Karpas-422 (cell line): ENCODE measurements at places on chromosomes 7 and 10. TPM values are rescaled to one million over a fixed set of nuclear protein-coding genes. Genes with fewer than 3 reads are reported as not detected.

GRCh38 chr7:30925913-30926312, 14.3 kb downstream of the AQP1 start:
- no peaks in the 10 kb centered on the region for H3K36me3 ChIP-seq
- no peak overlapping the region for H3K27ac ChIP-seq
- no peaks in the 10 kb centered on the region for H3K27me3 ChIP-seq
- no peak overlapping the region for H3K4me3 ChIP-seq

DNA sequence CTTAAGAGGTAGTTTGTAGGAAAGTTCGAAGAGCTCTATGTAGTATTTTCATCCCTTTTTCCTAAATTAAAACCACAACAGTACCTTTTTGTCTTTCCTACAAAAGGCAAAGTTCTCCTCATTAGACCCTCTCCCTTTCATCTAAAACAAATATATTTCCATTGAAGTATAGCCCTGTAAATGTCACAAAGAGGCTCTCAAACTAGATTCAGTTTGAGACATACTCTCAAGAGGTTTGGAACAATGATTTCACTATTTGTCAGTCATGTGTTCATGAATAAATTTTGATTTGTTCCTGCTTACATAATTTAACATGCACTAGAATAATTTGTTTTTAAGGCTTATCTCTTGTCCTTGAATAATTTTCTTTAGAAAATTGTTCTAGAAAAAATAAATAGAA, 12.2 kb downstream of the TAS2R16 start:
- H3K4me1 ChIP-seq: no peaks in the 10 kb centered on the region
- DNase-seq: no peak
- H3K36me3 ChIP-seq: no peaks in the 10 kb centered on the region
- no peaks in the 10 kb centered on the region for H3K27me3 ChIP-seq

GRCh38 chr10:99590799-99591198, 29.4 kb downstream of the SLC25A28 start:
- no peaks in the 10 kb centered on the region for H3K27me3 ChIP-seq
- H3K4me1 ChIP-seq: no peaks in the 10 kb centered on the region
- no peaks in the 10 kb centered on the region for H3K36me3 ChIP-seq

DNA sequence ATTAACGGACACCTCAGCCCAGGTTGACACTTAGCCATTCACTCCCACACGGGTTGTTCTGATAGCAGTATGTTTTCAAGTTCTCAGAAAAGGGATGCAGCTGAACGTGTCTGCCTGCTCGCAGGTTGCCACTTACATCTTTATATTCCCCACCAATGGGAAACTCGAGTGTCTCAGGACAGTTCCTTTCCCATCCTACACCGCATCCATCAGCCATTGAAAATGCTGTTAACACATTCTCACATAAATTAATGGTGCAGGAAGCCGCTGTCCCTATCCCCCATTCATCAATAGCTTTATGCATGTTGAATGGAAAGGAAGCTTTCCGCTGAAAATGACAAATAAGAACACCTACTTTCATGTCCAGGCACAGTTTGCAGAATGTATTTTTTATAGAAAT, 1.7 kb upstream of the FGFR2 start:
- H3K27me3 ChIP-seq: no peaks in the 10 kb centered on the region
- no peaks in the 10 kb centered on the region for H3K36me3 ChIP-seq
- peaks cover 2% of the 10 kb centered on the region; the same call in 1 of the 2 replicates for H3K4me1 ChIP-seq
- no peak overlapping the region for H3K27ac ChIP-seq
- no peak overlapping the region for H3K4me3 ChIP-seq

- DNase-seq: peak; percentile 94
- H3K36me3 ChIP-seq: no peaks in the 10 kb centered on the region
Measured at GRCh38 chr7:130486114-130486953, 5.6 kb upstream of the MEST start.

GRCh38 chr10:119742947-119743648, 17.2 kb downstream of the INPP5F start:
- no peaks in the 10 kb centered on the region for H3K27me3 ChIP-seq
- no peak for DNase-seq
- H3K36me3 ChIP-seq: no peaks in the 10 kb centered on the region
- no peaks in the 10 kb centered on the region for H3K4me1 ChIP-seq
- H3K27ac ChIP-seq: no peak overlapping the region

GRCh38 chr7:87512906-87513305, 37.4 kb upstream of the ABCB4 start:
- no peaks in the 10 kb centered on the region for H3K4me1 ChIP-seq
- H3K4me3 ChIP-seq: no peak overlapping the region
- no peak for DNase-seq
- H3K27ac ChIP-seq: no peak overlapping the region

- no peak overlapping the region for H3K4me3 ChIP-seq
- no peaks in the 10 kb centered on the region for H3K27me3 ChIP-seq
Measured at GRCh38 chr7:116546054-116546453, 21.2 kb downstream of the CAV1 start.

DNA sequence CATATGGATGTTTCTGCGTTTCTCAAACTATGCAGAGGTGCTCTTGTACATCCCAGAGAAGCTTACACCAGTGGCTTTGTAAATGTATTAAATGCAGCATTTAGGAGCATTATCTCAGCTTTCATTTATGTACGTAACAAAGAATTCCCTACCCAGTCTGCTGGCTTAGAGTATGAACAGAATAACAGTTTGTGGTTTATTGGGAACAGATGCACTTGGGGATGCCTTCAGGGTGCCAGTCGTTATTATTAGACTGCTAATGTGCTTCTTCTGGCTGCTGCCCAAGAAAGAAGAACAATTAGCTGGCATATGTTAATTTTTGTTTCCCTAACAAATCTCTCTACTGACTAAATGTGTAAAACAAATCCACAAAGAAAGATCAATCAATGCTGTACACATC, 241.9 kb downstream of the FOXP2 start:
- DNase-seq: no peak
- no peaks in the 10 kb centered on the region for H3K27me3 ChIP-seq
- H3K4me1 ChIP-seq: no peaks in the 10 kb centered on the region
- no peaks in the 10 kb centered on the region for H3K36me3 ChIP-seq

Gene SMARCD3
- 3.2 and 8.7 TPM in 2 replicates for total RNA-seq

DNA sequence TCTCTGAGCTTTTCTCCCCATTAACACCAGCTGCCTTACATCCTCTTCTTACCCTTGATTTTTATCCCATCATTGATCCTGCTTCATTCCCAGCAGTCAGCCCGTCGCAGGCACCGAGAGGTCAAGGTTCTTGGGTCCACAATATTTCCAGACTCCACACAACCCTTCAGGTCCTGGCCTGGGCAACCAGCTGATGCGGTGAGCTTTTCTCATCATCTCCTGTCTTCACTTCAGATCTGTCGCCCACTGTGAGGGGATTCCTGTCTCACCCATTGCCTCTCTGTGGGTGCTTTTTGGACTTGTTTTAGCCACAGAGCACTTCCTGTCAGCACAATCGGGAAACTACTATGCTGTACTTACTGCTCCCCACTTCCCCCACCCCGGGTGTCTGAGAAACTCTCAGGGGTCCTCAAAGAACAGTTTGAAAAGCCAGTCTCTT, 8.4 kb upstream of the PVRIG start:
- H3K27ac ChIP-seq: no peak overlapping the region
- H3K36me3 ChIP-seq: no peaks in the 10 kb centered on the region
- DNase-seq: no peak
- H3K27me3 ChIP-seq: no peaks in the 10 kb centered on the region
- peak overlapping the region; percentile 19; the same call in 1 of the 2 replicates for H3K4me3 ChIP-seq
- H3K4me1 ChIP-seq: peaks cover 10% of the 10 kb centered on the region

DNA sequence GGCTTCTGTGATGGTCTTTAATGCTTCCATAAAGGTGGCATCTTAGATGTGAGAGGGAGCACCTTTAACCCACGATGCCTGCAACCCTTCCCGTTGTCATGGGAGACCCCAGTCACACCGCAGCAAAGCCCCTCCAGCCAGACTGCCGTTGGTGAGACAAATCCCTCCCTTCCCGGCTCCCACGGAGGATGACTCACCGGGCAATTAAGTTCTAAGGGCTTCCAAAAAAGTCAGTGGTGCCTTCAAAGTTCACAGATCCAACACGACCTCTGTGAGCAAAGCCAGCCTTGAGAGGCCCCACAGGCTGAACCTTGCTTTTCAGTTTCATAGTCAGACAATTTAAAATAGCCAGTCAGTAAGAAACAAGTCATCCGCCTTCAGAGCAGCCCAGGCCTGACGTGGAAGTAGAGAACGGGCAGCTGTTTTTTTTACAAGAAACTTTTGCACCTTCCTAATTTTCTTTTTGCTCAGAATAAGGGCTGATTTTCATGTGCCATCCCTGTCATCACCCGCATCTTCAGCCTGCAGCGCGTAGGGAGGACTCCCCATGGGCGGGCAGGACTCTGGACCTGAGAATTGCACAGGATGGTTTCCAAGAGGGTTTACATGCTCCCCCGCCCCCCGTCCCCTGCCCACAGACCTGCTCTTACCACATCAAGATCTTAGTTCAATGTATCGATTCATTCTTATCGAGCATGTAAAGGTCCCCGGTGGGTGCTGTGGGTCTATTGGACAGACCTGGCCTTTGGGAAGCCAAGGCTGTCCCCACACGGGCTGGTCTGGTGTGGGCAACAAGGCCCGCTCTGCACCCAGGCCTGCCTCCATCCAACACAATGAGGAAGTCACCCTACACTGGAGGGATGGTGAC, 333.9 kb downstream of the DNAJB6 start:
- no peaks in the 10 kb centered on the region for H3K4me1 ChIP-seq
- no peaks in the 10 kb centered on the region for H3K36me3 ChIP-seq
- DNase-seq: no peak
- H3K4me3 ChIP-seq: no peak overlapping the region
- H3K27ac ChIP-seq: no peak overlapping the region

GRCh38 chr7:95737828-95738505, 34.4 kb upstream of the DYNC1I1 start:
- H3K36me3 ChIP-seq: no peaks in the 10 kb centered on the region
- H3K4me3 ChIP-seq: no peak overlapping the region
- H3K4me1 ChIP-seq: no peaks in the 10 kb centered on the region
- DNase-seq: no peak
- no peak overlapping the region for H3K27ac ChIP-seq

Gene ASB10
- total RNA-seq: not detected in 2 replicates

DNA sequence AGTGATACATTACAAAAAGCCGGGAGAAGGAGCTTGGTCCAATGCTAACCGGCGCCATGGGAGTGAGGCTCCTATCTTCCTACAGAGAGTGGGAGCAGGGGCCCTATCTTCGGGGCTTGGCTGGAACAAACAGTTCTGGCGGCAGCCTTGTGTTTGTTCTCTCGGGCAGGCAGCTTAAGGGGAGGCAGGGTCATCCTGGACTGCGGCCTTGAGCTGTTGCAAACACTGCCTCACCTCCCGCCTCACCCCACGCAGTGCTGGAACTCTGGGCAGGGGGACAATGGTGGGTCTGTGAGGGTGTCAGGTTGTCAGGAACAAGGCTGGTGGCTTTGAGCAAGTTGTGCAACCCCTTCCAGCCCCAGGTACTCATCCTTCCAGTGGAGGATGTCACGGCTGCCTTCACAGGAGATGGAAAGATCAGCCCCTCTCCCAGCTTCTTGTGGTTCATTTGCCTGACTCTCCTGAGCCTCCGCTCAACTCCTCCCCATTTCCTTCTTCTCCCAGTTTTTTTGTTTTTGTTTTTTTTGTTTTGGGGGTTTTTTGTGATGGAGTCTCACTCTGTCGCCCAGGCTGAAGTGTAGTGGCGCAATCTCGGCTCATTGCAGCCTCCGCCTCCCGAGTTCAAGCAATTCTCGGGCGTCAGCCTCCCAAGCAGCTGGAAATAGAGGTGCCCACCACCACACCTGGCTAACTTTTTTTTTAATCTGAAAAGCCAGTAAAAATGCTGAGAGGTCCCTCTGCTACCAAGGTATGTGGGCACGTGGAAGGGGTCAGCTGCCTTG, 57.4 kb downstream of the SPOCK2 start:
- no peaks in the 10 kb centered on the region for H3K4me1 ChIP-seq
- H3K4me3 ChIP-seq: no peak overlapping the region
- no peaks in the 10 kb centered on the region for H3K36me3 ChIP-seq
- H3K27ac ChIP-seq: no peak overlapping the region

- H3K36me3 ChIP-seq: no peaks in the 10 kb centered on the region
- H3K27ac ChIP-seq: no peak overlapping the region
- no peak overlapping the region for H3K4me3 ChIP-seq
- no peak for DNase-seq
- no peaks in the 10 kb centered on the region for H3K4me1 ChIP-seq
- no peaks in the 10 kb centered on the region for H3K27me3 ChIP-seq
Measured at GRCh38 chr10:4652111-4653010, 173.6 kb upstream of the AKR1E2 start.

DNA sequence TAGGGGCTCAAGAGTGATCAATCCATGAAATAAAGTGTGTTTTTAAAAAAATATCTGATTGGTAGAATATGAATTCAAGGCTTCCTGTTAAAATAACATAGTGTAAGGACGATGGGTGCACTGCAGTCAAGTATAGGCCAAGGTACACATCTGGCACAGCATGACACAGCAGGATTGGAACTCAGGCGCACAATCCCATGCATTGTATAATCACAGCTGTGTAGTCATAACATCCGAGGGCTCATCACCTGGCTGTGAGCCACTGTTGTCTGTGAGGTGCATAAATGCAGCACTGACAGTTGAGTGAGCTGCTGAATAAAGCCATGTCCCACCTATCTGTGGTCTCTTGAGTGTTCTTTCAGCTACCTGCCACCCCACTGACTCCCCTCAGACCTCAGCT, 142.3 kb upstream of the HPS1 start:
- H3K27me3 ChIP-seq: no peaks in the 10 kb centered on the region
- no peaks in the 10 kb centered on the region for H3K36me3 ChIP-seq
- H3K27ac ChIP-seq: no peak overlapping the region
- no peak for DNase-seq
- no peaks in the 10 kb centered on the region for H3K4me1 ChIP-seq

Gene ITPRID1
- not detected in 2 replicates for total RNA-seq

Gene ZNF425
- total RNA-seq: 0.41 and 1.8 TPM in 2 replicates

- no peaks in the 10 kb centered on the region for H3K27me3 ChIP-seq
- H3K27ac ChIP-seq: no peak overlapping the region
- no peak for DNase-seq
- H3K36me3 ChIP-seq: no peaks in the 10 kb centered on the region
Measured at GRCh38 chr10:121057269-121057668, 206.1 kb downstream of the WDR11 start.

Gene EXOC6
- 18.0 and 520 TPM in 2 replicates for total RNA-seq

GRCh38 chr10:34045571-34046190, 711.2 kb upstream of the NRP1 start:
- no peak overlapping the region for H3K4me3 ChIP-seq
- H3K27me3 ChIP-seq: no peaks in the 10 kb centered on the region
- no peak for DNase-seq
- H3K27ac ChIP-seq: no peak overlapping the region

Gene SEMA4G
- total RNA-seq: not detected in 2 replicates
